ENCODE measurements at places on chromosomes 4 and X.
A peak's percentile ranks its signal among the peaks of the same experiment; 100 is the strongest.

DNA sequence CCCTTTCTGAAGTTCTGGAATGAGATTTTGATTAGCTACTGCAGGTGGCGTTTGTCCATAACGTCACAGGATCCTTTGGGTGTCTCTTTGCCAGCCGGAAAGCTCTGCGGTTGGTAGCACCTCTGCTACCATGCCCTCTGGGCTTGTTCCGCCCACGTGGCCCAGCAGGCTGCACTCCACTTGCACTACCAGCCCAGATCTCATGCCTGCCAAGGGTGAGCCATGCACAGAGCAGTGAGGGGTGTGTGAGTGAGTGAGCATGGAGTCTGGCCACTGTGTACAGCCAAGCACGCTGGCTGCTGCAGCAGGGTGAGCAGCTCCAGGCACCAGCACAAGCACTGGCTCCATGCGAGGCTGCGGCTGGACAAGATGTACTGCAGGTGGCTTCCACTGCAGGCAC is 6.6 kb upstream of the HNRNPD start:
- DNase-seq = no peak

DNA sequence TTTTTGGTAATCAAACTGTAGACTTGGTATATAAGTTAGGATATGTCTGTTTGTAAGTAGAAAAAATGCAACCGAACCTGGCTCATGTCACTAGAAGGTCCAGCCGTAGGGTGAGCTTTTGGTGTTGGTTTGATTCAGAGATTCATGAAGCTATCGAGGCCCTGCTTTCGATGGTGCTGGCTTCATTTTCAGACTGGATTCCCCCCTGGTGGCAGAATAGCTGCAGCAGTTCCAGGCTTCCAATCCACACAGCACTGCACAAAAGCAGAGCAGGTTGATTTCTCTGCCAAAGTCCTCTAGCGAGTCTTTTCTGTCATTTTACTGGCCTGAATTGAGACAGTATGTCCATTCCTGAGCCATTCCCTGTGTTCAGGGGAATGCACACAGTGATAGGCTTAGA is 33.1 kb downstream of the PDK3 start:
- DNase-seq = no peak

- DNase-seq = no peak
Observed at GRCh38 chr4:120691106-120691505, 231.4 kb downstream of the PRDM5 start.

DNA sequence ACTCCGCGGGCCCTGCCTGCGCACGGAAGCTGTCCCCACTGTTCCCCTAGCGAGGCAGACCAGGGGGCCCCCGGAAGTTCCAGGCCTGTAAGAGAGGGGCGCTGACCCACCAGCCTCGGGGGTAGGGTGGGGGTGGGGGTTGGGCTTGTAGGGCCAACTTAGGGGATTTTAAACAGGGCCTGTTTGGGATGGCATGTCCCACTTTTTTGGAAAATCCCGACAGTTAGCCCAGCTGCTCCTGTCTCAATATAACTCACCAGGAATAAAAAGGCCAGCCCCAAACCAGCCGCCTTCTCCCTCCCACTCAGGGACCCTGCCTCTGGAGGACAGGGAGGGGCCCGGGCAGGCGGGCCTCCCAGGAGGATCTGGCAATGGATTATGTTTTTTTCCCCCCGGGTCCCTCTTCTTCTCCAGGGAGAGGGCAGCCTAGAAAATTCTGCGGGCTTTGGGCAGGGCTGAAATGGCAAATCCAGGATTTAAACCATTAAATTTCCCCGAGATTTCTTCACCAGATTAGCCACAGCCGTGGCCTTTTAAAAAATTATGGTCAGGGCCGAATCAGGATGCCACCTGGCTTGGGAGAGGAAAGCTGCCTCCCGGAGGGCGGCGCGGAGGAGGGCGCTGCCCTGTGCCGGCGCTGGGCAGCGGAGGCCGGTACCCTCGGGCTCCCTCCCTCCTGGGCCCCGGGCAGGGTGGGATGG is 957 bp downstream of the PPP2R2C start:
- no peak for DNase-seq

DNA sequence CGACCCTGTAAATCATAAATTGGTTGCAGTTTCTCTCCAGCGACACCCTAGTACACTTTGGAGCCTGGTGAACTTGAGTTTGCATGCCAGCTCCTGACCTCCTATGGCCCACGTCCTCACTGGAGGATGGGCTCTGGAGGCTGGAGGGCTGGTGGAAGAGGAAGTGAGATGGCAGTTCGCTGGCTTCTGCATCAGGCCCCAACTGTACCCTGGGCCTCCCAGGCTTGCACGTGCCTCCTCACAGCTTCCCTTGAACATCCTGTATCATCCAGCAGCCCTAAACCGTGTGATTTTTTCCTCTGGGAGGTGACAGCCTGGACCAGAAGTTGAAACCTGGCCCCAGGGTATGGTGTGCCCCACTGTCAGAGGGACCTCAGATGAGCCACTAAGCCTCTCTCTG is 78.5 kb downstream of the HTRA3 start:
- DNase-seq = peak; percentile 47

DNA sequence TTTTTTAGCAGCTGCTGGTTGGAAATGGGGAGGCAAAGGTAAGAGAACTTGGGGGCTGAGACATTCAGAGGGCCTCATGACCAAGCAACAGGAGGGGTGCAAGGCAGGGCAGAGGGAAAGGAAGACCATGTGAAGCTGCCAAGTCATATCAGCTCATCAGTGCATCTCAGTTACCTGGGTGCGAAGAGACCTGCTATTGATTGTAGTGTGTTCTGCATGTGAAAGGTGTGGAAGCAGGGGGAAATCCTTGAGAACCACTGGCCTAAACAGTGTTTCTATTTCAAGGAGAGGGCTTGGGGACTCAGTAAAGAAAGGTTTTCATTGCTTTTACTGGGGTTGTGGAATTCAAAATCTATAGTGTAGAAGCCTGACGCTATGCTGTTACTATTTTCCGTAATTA is 47.1 kb upstream of the EDA start:
- no peak for DNase-seq

Data from bone marrow (tissue), 2 donors.